ENCODE measurements at places on chromosomes 4 and X.

GRCh38 chrX:11908371-11908770 is 150.3 kb downstream of the MSL3 start:
- peak; percentile 0 for DNase-seq

- no peak for DNase-seq
These were observed 42.3 kb downstream of the FBXO8 start for GRCh38 chr4:174241162-174241561.

DNA sequence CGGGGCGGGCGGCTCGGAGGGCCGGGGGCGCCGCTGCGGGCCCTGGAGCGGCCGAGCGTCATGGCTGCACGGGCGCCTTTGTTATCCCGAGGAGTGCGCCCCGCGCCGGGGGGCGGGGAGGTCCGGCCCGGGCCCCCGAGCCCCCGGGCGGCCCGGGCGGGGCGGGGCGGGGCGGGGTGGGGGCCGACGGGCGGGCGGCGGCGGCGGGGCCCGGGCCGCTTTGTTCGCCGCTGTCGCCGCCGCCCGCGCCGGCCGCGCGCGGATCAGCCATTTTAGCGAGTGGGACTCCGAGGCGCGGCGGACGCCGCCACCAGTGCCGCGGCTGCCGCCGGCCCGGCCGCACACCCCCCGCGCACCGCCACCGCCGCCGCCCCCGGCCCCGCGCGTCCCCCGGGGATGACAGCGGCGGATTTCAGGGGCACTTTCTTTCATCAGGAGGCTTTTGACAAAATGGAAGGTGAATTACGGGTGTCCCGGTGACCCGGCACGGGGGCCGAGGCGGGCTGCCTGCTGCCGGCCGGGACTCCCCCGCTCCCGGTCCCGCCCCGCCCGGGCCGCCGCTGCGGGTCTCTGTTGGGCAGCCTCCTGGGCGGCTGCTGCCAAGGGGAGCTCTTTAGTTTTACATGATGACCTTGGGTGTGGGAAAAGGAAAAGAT is 1.2 kb downstream of the HMGB3 start:
- DNase-seq: no peak

- no peak for DNase-seq
These were observed 6.3 kb upstream of the TBL1X start for GRCh38 chrX:9458516-9459078.

- no peak for DNase-seq
These were observed 449.7 kb downstream of the PCDH10 start for GRCh38 chr4:133598779-133599178.

DNA sequence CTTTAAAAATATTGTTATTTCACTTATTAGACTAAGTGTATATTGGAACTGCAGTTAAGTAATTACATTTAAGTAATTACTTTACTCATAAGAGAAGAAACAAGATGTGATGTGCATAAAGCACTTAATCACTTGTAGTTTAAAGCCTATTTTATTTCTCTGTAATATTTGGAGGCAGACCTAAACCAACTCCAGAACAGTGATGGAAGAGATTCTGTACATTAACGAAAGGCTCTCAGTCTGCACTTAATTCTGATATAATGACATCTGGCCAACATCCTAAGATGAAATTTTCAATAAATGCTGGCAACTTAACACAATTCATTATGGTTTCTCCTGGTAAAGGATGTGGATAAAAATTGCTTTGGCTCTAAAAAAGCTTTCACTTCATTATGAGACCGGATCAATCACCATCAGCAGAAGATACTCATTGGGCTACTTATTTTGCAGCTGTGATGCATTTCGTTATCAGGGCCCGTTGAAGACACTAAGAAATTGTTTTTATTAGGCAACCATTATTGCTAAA is 342.6 kb downstream of the C4orf33 start:
- no peak for DNase-seq

GRCh38 chrX:31099536-31100090 is 27.8 kb upstream of the FTHL17 start:
- DNase-seq: no peak
